ENCODE measurements at places on chromosomes 4 and X. TPM values are rescaled to one million over a fixed set of nuclear protein-coding genes. Genes with fewer than 3 reads are reported as not detected.

Gene UPF3B
- total RNA-seq = 24.3 TPM

GRCh38 chrX:9141496-9141895 lies 107.6 kb upstream of the FAM9B start:
- no peak for DNase-seq

- DNase-seq = no peak
These were observed 579 bp downstream of the IL3RA start for GRCh38 chrX:1336948-1337779.

DNA sequence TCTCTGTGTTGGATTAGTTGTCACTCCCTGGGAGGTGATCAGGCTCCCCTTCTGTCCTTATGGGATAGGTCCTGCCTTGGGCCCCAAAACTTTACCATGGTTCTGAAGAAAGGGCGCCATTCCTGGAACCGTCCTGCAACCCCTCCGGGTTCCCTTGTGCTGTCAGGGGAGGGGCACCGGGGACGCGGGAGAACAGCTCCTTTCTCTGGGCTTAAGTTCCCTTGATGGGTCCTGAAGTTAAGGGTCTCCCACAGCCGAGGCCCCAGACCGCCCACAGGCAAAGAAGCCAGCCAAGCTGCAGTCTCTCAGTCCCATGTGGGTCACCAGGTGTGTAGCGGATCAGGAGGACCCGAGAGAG lies 44.8 kb downstream of the UGT2A3 start:
- no peak for DNase-seq

- DNase-seq = no peak
These were observed 35.7 kb downstream of the APOO start for GRCh38 chrX:23871905-23872546.

Data from PC-9 (cell line).